ENCODE measurements at places on chromosomes 16 and 17. TPM values are rescaled to one million over a fixed set of nuclear protein-coding genes. Genes with fewer than 3 reads are reported as not detected.

GJD3 gene
- not detected for total RNA-seq

SLC38A8 gene
- not detected for total RNA-seq

ZMYND15 gene
- total RNA-seq: 3.3 TPM

PDE6G gene
- total RNA-seq: not detected

TNFSF13 gene
- total RNA-seq: 32.7 TPM

KRTAP16-1 gene
- total RNA-seq: not detected

CCDC92B gene
- total RNA-seq: 0.27 TPM

STX4 gene
- 93.5 TPM for total RNA-seq

OR1D2 gene
- total RNA-seq: not detected

ARHGAP23 gene
- total RNA-seq: 154 TPM

ZP2 gene
- not detected for total RNA-seq

SLC12A3 gene
- total RNA-seq: not detected

PCGF2 gene
- total RNA-seq: 56.2 TPM

CTDNEP1 gene
- 82.0 TPM for total RNA-seq

POLR3E gene
- 43.5 TPM for total RNA-seq

APOBR gene
- total RNA-seq: 2.9 TPM

TIGD7 gene
- 9.9 TPM for total RNA-seq

ALOX15 gene
- total RNA-seq: 0.45 TPM

C1QL1 gene
- total RNA-seq: 6.0 TPM

SLC47A1 gene
- 8.0 TPM for total RNA-seq

C17orf78 gene
- total RNA-seq: not detected

TBC1D3E gene
- not detected for total RNA-seq

VPS35L gene
- 61.4 TPM for total RNA-seq
